ENCODE measurements at places on chromosomes 12 and 14.

DNA sequence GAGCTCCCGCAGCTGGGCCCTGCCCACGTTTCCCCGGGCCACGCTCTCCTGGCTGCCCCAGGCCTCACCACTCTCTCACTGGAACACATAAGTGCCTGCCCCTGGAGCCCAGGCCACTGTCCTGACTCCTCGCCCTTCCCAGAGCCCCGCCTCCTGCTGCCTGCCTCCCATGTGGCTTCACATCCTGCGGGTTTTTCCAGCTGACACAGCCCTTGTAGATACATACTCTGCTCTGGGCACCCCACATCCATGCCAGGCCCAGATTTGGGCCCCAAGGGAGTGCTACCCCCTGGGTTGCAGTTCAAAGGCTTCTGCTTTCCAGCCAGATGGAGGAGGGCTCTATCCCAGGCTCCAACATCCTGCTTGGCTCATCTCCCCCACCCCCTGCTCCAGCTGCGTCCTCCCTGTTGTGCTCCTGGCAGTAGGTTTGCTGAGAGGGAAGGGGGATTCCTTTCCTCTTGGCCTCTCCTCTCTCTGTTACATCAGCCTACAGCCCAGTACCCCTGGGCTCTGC, 60.1 kb downstream of the TSPAN9 start:
- no peak for DNase-seq

DNA sequence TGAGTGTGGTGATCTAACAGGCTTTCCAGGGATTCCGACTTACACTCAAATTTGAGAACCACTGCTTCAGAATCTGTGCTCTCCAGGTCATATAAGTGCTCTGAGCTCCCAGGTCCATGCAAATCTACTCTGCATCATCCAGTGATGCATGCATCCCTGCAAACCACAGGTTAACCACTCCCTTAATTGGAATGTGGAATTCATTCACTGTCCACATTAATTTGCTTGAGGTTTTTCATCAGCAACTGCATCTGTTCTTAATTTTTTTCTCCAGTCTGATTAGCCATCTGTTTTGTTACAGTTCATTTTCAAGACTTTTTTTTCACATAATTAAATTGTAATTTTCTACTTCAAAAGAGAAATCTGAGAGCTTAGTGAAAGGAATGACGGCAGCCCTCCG, 43.4 kb upstream of the RIN3 start:
- no peak for DNase-seq

DNA sequence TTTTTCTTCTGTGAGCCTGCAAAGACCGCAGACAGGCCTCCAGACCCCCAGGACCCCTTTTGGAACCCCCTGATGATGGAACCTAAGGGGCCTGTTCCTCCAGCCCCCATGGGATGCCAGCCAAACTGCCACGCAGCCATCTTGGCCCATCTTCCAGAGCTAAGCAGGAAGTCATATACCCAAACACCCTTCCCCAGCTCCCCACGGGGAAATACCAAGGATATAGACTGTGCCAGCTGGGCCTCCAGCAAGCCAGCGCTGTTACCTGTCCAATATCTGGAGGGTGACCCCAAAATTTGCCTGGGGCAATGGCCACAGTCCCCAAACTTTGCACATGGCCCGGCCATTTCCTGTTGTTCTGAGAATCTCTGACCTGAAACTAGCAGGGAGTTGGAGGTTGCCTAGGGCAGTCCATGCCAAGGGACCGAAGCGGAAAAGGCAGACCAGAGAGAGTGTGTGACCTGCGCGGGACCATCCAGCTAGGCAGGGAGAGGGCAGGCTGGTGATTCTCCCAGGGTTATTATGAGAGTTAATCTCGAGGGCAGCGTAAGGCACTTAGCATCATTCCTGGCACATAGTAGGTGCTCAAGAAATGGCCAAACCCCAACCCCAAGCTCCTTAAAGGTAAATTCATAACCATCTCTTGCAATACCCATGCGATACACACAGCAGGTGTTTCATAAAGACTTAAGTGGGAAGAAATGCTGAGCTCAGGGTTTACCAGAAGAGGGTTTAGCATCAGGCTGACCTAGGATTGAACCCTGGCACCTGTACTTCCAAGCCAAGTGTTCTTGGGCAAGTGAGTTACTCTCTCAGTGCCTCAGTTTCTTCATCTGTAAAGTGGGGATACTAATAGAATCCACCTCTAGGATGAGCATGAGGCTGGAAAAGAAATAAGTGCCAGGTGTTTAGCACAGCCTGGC, 2.6 kb upstream of the RASAL1 start:
- no peak for DNase-seq

GRCh38 chr14:101249676-101250036, 311.6 kb upstream of the DIO3 start:
- DNase-seq: no peak

- no peak for DNase-seq
These were observed 18.7 kb upstream of the CPM start for GRCh38 chr12:68951652-68952051.

GRCh38 chr12:14167005-14167628, 185.7 kb upstream of the GRIN2B start:
- no peak for DNase-seq

DNA sequence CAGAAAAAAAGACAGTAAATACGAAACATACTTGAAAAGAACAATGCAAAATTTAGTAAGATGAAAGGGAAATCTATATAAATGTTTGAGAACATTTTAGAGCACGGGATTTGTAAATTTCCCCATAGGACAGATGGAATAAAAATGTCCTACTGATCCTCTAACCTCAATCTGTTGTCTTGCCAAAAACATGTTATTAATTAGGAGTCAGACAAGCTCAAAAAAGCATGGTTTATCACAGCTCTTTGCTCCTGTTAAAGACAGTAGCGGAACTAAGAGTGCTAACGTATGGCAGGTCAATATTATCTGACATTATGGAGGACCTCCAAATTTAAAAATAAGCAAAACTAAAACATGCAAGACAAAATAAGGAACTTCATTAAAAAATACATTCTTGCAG, 12.9 kb downstream of the GMFB start:
- no peak for DNase-seq

DNA sequence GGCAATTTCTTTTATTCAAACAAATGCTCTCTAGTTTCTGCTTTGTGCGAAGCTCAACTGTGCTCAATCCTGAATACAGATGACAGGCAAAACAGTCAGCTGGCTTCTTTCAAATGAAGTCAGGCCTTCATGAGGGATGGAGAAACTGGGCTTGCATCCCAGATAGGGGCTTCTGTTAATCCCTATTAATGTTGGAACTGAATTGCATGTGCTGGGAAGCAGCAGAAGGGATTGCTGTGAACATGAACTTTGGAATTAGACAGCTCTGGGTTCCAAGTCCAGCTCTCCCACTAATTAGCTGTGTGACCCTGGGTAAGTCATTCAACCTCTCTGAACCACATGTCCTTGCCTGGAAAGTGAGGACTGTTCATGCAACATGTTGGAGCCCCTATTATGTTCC, 21.1 kb upstream of the CORO1C start:
- DNase-seq: no peak

DNA sequence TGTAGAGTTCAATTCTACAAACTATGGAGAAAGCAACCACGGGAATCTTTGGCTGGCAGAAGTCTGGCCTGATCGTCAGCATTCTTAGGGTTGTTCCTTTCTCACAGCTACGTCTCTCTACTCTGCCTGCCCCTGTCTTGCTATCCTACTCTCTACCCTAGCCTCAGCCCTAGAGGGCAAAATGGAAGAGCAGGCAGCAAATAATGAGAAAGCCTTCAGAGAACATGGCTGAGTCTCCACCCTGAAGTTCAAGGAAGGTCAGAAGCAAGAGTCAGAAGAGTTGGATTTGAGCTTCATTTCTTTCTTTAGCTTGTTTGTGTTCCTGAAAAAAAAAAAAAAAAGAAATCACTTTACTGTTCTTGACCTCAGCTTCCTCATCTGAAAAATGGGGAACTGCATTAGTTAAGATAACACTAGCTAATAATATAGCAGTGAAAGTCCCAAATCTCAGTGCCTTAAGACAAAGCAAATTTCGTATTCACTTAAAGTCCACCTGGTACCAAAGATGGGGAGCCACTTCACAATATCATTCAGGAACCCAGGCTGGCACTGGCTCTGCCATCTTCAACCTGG, 50.2 kb upstream of the CCND2 start:
- DNase-seq: no peak

DNA sequence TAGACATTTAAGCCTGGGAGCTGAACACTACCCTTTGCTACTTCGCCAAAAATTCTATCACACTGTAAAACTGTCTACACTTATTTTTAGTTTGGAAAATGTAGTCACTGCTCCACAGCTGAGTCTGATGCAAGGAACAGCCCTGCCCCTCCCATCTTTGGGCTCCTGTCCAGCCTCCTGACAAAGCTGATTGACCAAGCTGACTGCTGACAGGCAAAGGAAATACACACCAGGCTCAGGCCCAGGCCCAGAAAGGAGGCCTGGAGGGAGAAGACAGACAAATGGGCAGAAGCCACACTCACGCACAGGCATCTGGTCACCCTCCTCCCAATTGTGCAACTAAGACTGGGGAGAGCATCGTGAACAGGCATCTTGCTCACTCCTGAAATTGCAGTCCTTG, 55.3 kb downstream of the ISCA2 start:
- no peak for DNase-seq

DNA sequence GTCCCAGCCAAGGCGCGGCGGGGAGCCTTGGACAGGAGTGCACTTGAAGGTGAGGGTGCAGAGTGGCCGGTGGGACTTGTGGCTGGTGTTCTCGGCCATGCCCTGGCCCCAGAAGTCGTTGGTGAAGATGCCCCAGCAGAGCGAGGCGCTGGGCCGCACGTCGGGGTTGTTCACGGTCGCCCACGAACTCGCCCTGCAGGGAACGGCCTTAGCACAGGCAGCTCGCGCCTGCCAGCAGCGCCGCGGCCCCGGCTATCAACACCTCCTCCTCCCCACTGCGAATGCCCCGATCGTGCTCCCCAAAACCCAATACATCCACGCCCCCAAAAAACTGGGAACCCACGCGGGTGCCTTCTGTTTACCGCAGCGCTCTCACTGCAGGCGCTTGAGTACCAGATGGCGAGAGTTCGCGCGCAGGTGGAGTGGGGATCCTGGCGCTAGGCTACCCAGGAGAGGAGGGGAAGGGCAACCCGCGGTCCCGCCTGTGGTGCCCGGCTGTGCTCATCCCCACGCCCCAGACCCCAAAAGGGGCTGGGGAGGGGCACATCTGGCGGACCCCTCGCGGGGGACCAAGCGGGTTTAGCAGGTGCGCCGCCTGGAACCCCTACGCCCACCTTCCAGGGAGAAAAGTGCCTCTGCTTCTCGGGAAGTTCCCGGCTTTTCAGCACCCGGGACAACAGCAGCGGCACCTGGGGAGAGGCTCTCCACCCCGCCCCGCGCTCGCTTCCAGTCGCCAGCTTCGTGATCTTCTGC, 386.3 kb upstream of the TMTC1 start:
- no peak for DNase-seq

DNA sequence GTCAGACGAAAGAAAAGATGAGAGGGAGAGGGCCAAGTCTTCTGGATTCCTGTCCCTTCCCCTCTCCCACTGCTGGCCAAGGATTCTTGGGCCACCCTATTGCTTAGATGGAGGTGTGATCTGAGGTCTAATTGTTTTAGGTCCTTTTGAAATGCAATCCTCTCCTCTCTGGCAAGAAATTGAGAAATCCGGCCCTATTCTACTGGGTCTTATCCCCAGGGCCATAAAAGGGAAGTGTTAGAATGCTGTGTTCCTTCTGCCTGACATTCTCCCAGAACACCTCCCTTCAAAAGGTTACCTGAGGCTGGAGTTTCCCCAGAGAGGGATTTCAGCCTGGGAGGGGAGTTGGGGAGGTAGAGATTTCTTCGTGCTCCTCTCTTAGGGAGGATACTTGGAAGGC, 4.4 kb downstream of the WNT5B start:
- no peak for DNase-seq

- DNase-seq: no peak
These were observed 164.4 kb downstream of the CAND1 start for GRCh38 chr12:67433385-67434175.

GRCh38 chr12:617304-617915, 45.8 kb downstream of the NINJ2 start:
- DNase-seq: no peak

GRCh38 chr12:31456562-31456961, 130.6 kb upstream of the SINHCAF start:
- DNase-seq: no peak

DNA sequence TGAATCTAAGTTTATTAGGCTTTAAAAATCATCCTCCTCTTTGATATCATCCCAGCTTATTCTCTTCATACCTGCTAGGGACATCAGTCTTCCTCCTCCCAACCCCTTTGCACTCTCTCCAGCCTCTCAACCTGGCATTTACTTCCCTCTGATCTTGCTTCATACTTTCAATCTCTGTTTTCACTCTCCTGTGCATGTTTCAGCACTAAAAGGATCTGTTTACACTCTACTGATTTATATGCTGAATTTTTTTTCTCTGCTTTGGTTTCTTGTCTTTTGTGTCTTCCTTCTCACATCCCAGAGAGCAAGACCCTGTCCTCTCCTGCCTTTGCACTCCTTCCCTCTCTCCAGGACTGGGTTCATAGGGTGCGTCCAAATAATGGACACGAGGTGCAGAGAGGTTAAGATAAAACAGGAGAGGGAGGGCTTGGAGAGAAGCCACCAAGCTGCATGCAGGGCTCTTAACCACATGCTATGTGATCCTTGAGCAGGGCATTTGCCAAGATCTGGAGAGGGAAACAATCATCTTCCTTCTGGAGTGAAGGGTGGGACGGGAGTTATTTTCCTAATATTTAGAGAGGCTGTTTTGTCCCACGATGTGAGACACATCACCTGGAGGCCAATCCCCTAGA, 3.0 kb upstream of the CISTR start:
- DNase-seq: no peak

DNA sequence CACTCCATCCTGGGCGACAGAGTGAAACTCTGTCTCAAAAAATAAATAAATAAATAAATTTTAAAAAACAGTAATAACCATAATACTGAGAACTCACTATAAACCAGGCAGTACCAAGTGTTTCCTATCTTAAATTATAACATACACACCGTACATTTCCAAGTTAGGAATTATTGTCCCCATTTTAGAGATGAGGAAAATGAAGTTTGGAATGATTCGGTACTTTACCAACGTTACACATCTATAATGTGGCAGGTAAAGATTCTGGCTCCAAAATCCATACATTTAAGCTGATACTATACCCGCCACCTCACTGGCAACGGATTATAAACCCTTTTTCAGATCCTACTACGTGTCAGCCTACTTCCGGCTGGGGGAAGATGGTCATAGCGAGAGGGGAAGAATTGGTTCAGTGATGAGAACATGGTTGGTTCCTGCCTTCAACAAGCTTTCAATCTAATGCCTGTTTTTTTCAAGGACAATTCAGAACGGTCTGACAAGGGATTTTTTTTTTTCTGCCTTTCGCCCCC, 105.9 kb upstream of the ATF7IP start:
- DNase-seq: no peak

DNA sequence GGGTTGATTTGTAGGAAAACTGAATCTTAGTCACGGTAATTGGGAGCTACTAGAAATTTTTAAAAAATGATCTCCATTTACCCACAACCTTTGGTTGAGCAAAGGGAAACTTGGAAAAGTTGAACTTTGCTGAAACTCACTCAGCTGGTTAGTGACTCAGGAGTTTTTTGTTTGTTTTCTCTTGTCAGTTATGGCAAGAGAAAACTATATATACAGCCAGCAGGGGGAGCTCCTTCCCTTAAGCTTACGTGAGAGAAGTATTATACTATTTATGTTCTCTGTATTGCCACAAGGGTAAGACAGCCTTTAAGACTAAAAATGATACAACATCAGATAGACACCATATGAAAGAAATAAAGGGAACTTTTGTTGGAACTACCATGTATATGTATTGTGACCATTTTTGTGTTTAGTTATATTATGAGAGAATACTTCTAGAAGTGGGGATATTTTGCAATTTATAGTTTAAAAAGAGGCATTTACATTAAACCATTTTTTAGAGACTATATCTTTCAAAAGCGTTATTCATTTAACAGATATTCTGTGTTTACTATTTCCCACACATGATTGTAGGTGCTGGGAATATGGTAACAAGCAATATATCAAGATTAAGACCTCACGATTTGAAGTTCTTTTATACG, 28.1 kb upstream of the TBC1D30 start:
- DNase-seq: peak; percentile 42

All from GM18507 (cell line).